ENCODE measurements at places on chromosomes 2 and 18. TPM values are rescaled to one million over a fixed set of nuclear protein-coding genes. Genes with fewer than 3 reads are reported as not detected.

DNA sequence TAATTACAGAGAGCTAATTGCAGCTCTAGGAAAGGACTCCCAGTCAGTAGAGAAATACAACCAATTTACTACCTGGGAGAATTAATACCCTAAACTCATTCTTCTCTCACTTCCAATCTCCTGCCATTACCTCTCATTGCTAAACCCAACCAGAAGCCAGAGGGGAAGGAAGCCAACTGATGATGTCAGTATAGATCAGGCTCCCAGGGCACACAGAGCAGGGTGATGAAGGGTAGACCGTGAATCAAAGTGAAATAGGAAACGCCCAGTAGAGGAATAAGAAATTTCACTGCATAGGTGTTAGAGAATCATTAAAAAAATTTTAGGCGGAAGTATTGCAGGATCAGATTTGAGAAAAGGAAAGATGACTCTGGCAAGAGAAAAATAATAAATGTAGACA, 456.8 kb upstream of the NXPH2 start:
- DNase-seq: no peak

- DNase-seq: no peak
These were observed 28.7 kb downstream of the ALK start for GRCh38 chr2:29892585-29893259.

Gene ZNF512
- 36.7 TPM for polyA plus RNA-seq

GRCh38 chr2:206614811-206615210, 27.5 kb upstream of the FAM237A start:
- DNase-seq: no peak

Gene TTC27
- polyA plus RNA-seq: 14.2 TPM

DNA sequence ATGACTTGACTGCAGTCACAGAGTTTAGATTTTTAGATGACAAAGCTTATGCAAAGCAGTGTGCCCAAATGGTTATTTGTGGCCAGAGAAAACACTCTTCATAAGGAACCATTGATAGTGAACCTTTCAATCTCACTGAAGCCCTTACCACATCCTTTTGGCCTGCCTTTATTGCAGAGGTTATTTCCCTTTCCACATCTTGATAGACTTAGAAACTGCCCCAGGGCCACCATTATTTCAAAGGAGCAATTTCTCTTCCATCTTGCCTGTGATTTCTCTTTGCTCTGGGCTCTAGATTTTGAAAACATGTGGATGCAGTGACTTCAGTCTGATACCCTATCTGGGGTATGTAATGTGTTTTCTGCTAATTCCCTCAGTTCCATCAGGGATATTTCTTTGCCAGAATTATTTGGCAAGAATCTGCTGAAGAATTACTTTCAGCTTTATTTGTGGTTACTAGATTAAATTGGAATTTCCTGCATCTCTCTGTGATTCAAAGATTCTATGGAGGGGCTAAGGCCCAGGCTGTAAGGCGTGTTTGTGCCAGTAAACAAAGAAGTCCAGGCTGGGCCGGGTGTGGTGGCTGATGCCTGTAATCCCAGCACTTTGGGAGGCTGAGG, 51.0 kb downstream of the MOGAT1 start:
- no peak for DNase-seq

DNA sequence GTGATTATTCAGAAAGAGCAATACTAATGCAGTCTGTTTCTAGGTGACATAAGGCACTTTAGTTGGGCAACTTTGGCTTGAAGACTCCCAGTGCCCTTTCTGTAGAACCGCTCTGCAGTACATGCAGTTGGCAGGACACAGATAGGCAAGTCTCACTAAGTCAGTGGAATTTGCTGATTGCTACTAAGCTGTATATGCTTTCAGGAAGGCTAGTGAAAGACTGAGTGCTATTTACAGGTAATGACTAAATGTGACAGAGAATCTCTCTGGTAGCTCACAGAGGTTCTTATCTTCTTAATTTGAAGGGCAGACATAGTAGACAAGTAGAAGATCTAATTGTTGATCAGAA, 243.0 kb downstream of the WDPCP start:
- no peak for DNase-seq

DNA sequence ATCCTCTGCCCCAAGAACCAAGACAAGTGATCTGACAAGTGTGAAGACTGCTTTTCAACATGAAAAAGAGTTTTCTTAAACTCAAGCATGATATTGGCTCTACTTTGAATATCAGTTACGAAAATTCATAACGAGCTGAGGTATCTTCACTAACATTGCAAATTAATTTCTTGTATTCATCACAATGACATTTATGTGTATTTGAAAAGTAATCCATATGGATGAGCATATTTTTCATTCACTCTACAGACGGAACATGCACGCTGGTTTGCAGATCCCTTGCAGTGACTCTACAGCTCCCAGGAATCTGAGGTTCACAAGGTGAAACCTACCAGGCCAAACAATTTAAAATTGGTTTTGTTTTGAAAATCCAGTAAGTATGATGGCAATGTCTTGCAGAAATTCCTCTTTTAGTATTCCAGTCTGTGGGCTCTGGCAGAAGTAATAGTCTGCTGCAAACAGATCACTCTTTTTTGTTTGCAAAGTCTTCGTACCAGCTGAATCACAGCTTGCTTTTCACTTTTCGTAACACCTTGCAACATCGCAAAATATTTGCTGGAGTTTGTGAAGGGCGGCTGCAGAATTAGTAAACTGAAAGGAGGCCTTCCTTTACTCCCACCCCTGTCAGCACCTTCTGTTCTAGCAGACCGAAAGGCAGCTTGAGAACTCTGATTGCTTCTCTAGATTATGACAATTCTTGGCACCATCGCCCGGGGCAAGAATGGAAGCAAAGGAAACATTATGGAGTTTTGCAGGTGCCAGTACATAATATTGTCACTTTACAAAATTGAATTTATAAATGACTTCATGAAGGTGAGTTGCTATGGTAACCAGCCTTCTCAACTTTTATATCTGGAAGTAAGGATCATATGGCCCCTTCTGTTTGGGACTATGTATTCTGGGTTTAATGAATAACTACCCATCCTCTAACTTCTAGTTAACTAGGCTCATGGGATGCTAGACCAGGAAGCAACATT, 168.7 kb downstream of the TMEM247 start:
- no peak for DNase-seq

Gene FRZB
- polyA plus RNA-seq: 34.5 TPM

Gene CPSF3
- 32.2 TPM for polyA plus RNA-seq

DNA sequence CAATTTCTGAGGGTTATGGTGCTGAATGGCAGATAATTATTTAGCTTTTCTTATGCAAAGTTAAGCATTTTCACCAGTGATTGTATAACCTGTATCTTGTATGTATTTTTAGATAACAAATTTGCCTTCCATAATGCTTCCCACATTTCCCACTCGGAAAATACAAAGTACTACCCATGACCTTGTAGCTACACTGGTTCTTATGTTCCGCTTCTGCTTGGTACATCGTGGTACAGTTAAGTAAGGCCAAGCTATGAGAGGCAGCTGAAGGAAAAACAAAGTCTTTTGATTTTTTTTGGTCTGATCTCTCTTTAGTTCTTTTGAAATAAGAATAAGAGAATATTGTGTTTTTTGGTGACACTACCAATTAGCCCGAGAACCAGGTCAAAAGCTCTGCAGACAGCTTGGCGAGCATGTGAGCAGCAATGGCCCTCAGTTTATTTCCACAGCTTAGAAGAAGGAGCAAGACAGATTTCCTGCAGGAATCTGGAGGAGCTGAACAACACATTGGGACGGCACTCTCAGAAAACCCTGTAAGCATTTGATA, 26.8 kb downstream of the SH3YL1 start:
- no peak for DNase-seq

DNA sequence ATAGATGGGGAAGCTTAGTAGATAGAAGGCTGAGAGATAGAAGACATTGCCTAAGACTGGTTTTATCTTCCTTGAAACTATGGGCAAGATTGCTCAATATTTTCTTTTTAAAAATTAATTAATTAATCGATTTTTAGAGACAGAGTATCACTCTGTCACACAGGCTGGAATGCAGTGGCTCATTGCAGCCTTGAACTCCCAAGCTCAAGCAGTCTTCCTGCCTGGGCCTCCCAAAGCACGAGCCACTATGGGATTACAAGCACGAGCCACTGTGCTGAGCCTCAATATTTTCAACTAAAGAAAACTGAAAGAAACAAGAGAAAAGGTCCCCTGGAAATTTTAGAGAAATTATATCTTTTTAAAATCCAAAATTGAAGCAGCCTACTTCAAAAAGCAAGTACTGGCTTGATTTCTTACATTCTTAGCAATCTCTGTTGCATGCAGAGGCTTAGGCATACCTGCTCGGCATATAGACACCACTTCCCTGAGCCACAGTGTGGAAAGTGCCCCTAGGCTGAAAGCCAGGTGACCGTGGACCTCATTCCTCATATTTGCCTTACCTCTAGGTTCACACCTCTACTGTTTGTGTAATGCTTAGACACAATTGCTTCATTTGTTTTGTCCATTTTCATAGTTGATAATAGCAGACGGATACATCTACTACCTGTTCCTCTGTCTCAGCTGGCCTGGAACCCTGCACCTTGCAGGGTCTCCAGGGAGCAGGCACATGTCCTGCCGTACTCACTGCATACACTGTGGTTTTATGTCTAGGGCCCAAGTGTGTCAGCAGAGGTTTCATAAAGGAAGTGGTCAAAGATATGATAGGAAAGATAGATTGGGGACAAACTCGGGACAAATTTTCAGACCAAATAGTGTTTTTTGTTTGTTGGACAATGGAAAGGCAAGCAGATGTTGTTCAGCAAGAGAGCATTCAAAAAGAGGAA, 166.5 kb upstream of the ALPP start:
- DNase-seq: no peak

GRCh38 chr18:8741532-8741931, 36.2 kb downstream of the MTCL1 start:
- DNase-seq: no peak

Gene IKZF2
- 3.2 TPM for polyA plus RNA-seq

- no peak for DNase-seq
These were observed 218.4 kb upstream of the FN1 start for GRCh38 chr2:215654148-215654819.

DNA sequence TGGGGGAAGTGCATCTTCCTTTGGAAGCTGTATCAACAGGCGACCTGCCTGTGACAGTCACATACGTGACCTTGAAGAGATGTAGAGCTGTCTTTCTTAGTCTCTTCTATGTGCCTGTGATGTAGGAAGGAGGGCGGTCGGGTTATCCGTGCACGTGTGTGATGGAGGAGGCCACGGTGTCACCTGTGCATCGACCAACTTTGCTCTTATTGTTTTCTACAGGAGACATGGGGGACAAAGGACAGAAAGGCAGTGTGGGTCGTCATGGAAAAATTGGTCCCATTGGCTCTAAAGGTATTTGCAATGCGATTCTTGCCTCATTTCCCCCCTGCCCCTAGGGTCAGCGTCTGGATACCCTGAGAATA, 20.7 kb upstream of the ALLC start:
- DNase-seq: no peak

Gene BMP10
- not detected for polyA plus RNA-seq

Gene ITGB6
- polyA plus RNA-seq: 11.5 TPM

Gene G6PC2
- polyA plus RNA-seq: 0.19 TPM

GRCh38 chr2:23122681-23123215, 262.2 kb upstream of the KLHL29 start:
- no peak for DNase-seq

- DNase-seq: no peak
These were observed 30.4 kb upstream of the MAPRE3 start for GRCh38 chr2:26940001-26940400.

GRCh38 chr2:158633261-158633660, 161.9 kb upstream of the DAPL1 start:
- no peak for DNase-seq

Gene CDH19
- 8.3 TPM for polyA plus RNA-seq

Gene GCG
- 83.8 TPM for polyA plus RNA-seq

Gene PPP1R1C
- 3.3 TPM for polyA plus RNA-seq

GRCh38 chr18:73679941-73680712, 467.5 kb downstream of the FBXO15 start:
- DNase-seq: no peak

- DNase-seq: no peak
These were observed 265.7 kb downstream of the MEIS1 start for GRCh38 chr2:66700677-66701066.

Measured in large intestine (tissue), 12 donors.